Stimulated activated CD8-positive, alpha-beta memory T cell treated with anti-CD3 and anti-CD28 coated beads, Interleukin-4, amount 100 ng/mL, for 1 hour (primary cell): ENCODE measurements at places on chromosomes 4 and X.

DNA sequence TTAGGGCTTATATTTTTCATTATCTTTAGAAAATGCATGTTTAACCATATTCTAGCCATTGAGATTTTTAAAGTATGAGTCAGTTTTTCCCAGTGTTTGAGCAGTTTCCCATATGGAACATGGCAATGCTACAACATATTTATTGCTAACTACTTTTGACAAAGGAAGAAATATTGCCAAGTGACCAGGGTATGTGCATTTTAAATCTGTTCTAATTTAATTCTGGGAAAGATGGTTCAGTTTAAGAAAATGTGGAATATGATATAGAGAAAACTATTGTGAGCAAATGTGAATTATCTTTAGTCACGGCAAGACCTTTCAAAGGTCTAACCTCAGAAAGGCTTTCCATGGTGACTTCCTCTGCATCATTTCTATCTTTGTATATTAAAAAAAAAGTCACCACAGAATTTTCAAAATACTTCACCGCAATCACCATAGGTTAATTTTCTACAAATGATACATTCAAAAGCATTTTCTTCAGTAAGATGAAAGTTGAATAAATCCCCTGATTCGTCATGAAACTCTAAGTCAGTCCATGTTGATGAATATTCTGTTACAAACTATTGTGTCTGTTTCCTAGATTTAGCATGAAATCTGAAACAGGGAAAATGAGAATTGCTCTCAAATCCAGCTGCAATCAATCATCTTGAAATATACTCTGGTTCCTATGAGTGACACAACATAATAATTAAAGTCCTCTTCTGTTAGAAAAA lies 2349.0 kb upstream of the TENM3 start:
- no peak for DNase-seq

- DNase-seq, result no peak
These were observed 41.8 kb upstream of the IL21 start for GRCh38 chr4:122662701-122663100.

DNA sequence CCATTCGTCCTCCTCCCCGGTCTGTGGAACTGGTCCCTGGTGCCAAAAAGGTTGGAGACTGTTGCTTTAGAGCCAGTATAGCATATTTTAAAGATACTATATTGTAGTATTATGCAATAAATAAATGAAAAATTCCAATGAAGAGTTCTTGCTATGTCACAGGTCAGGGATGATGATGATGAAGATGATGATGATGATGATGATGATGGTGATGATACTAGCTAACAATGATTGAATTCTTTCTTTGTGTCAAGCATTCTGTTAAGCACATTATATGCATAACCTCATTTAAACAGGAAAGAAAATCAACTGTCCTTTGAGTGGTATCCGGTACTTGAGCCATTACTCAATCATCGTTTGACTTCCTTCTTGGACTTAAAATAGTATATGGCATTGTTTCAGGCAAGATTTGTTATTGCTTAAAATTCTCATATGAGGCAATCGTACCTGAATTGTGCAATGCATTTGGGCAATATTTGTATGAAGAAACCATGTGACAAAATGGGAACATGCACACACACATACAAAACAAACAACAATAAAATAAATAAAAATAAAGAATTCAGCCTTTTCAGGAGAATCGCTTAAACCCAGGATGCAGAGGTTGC lies 22.8 kb upstream of the TLR2 start:
- DNase-seq, result no peak

DNA sequence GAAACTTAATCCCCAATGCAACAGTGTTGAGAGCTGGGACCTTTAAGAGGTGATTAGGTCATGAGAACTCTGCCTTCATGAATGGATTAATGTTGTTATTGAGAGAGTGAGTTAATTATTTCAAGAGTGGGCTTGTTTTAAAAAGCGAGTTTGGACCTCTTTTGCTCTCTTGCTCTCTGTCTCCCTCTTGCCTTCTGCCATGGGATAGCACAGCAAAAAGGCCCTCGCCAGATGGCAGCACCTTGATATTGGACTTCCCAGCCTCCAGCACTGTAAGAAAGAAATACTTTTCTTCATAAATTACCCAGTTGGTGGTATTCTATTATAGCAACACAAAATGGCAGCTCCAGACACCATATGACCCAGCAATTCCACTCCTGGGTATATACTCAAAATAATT lies 7.0 kb upstream of the ATP6AP2 start:
- no peak for DNase-seq

- no peak for DNase-seq
These were observed 69.9 kb downstream of the GATB start for GRCh38 chr4:151690876-151691275.

DNA sequence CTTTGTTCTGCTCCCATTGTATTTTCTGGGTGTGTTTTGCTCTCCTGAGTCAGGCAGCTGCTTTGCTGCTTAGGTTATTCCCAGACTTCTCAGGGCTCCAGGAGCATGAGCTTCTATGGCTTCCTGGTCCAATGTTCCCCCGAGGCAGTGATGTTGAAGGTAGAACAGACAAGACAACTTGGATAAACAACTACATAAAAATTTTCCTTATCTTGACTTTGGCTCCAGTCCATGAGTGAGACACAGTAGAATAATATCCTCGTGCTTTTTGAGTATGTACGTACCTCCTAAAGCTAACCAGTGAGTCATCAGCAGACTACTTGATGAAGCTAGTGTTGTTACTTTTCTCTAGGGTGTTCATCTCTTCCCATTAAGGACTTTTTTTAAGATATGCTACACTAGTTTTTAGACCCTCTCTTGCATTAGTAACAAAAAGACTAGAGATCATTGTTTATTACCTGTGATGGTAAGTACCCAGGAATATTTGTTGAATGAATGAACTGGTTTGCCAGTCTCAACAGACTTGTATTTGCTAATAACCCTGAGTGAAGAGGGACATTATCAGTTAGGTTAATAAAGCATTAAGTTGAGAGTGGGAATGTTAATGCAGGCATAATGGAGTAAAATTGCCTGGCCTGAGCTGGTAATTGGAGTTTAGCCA lies 131.9 kb downstream of the FHIP1A start:
- DNase-seq, result no peak

GRCh38 chr4:55398966-55399365 lies 3.2 kb downstream of the TMEM165 start:
- DNase-seq, result no peak

GRCh38 chr4:2443061-2443730 lies 24.4 kb downstream of the CFAP99 start:
- DNase-seq, result no peak

DNA sequence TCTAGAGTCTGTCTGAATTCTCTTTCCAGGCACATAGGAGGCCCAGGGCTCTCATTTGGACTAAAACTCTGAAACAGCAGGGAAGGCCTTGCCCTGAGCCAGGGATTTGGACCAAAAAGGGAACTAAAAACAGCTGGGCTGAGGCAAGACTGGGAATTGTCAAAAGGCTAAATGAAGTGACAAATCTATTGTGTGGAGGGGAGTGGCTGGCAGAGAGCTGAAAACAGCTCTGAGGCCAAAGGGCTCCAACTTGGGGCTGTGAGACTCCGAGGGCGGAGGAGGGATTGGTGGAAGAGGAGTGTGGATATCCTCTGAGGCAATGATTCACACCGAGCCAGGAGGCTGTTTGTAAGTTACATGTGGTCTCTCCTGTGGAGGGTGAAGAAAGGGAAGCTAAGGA lies 63.2 kb downstream of the PHEX start:
- DNase-seq, result no peak

- peak; percentile 7 for DNase-seq
These were observed 13.8 kb upstream of the ENOX2 start for GRCh38 chrX:130916636-130917422.

DNA sequence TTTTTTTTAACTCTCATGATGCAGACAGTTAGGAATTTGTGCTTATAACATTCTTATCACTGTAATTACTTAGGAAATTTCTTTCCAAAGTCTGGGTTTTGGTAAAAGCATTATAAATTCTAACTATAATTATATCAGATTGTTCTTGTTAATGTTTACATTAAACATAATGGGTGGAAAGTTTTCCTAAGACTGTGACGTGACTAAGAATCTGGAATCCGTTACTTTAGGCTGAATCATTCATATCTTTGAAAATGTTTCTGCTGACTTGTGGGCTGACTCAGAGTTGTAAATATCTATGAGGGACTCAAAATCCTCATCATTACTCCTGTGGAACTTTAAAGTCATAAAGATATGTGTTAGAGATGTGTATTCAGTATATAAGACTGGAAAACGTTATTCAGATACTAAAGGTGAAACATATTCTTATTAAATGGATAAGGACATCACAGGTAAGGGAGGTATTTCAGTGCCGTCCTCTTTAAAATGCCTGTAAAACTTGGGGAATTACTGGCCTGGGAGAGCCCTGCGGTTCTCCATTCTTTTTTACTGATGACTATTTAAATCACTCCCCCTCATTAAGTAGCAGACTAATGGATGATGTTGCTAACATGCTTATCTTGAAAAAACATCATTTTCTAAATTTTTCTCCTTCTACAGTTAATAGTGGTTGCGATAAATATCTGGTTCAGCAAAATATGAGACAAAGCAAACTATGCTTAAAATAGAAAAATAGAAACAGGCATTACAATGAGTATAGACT lies 159.0 kb downstream of the DCLK2 start:
- no peak for DNase-seq

- DNase-seq, result no peak
These were observed 43.2 kb downstream of the SLC9A6 start for GRCh38 chrX:136028383-136028984.

DNA sequence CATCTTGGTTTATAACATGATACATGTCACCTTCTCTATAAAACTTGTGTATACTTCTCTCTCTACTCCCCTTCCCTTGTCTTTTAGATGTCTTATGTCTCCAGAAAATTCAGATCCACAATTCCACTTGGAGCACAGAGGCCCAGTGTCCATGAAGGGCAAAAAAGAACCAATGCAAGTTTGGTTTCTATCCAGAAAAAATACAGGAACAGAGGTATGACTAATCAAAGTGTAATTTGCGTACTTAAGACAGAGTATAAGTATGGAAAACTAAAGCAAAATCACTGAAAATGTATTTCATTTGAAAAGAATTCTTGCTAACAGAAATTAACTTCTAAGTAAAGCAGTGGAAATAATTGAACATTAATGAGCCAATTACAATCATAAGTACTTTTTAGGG lies 46.2 kb downstream of the GUCY1B1 start:
- no peak for DNase-seq

GRCh38 chrX:19968276-19968675 lies 22.6 kb downstream of the BCLAF3 start:
- DNase-seq, result no peak

GRCh38 chr4:99156992-99157391 lies 12.9 kb upstream of the ADH4 start:
- no peak for DNase-seq

- DNase-seq, result no peak
These were observed 428.1 kb downstream of the BCOR start for GRCh38 chrX:39669668-39670067.

GRCh38 chr4:125703443-125703842 lies 388.7 kb downstream of the FAT4 start:
- DNase-seq, result no peak

GRCh38 chr4:17092736-17093437 lies 194.4 kb upstream of the LDB2 start:
- no peak for DNase-seq

GRCh38 chr4:119299260-119299671 lies 22.7 kb downstream of the FABP2 start:
- DNase-seq, result no peak
